ENCODE measurements at places on chromosomes 6 and 20.

DNA sequence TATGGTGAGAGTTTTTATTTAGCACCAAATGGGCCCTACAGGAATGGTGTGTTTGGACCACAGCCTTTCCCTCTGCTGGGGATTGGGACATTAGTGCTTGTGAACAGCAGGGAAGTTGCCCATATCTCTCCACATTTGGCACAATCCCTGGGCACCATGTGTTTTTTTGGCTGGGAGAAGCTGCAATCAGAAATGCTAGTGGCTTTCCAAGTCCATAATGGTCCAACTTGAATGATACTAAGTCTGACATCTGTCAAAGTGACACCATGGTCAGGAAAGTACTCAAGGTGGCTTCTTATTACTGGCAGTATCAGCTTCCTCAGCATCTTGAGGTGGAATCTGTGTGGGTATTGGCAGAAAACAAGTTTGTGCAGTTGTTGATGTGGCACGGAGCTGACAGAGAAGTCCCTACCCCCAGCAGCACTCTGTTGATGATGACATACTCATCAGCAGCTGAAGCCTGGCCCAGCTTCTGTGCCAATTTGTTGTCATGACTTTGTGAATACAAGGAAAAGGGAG lies 53.0 kb downstream of the SASH1 start:
- no peak for DNase-seq

DNA sequence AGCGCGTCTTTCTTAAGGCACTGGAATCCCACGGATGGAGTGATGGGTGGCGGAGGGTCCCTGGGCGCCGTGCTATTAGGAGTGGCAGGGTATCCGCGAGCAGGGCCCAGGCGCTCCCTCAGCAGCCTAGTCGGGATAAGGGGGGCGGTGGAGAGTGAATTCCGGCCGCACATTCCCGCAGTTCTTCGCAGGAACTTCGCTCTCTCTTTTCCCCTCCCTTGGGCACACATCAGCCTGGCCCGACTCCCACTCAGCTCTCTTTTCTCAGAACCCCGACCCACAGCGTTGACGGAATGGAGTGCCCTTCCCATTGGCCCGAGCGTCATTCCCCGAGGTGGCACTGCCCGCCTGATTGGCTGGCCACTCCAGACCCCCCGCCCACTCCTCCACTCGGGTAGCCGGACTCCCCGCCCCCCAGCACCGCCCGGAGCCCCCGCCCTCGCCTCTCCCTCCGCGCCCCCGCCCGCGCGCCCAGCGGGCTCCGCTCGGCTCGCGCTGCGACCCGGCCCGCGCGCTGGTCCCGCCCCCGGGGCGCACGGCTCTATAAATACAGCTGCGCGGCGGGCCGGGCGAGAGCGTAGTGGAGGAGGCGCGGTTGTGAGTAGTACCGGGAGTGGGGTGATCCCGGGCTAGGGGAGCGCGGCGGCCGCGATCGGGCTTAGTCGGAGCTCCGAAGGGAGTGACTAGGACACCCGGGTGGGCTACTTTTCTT lies at the start of gene ID4:
TSS of gene ID4 (plus strand) at position 572 of the 712 bp plus-strand sequence. CDS start 385 bp downstream, outside the sequence.
- peak; percentile 76 for DNase-seq

- DNase-seq, result no peak
These were observed 37.7 kb downstream of the MDFI start for GRCh38 chr6:41675992-41676391.

- no peak for DNase-seq
These were observed 456.5 kb downstream of the UTRN start for GRCh38 chr6:144741659-144742058.

- no peak for DNase-seq
These were observed 241.4 kb downstream of the IBTK start for GRCh38 chr6:82006027-82006738.

GRCh38 chr6:96735332-96735731 lies 101.9 kb downstream of the GPR63 start:
- no peak for DNase-seq

GRCh38 chr6:106611030-106611429 lies 18.3 kb downstream of the RTN4IP1 start:
- no peak for DNase-seq

GRCh38 chr6:28615955-28616747 lies 90.5 kb downstream of the GPX5 start:
- DNase-seq, result no peak

GRCh38 chr20:14378326-14378725 lies 40.9 kb upstream of the FLRT3 start:
- no peak for DNase-seq

- no peak for DNase-seq
These were observed 514 bp downstream of the ACOT13 start for GRCh38 chr6:24667378-24667803.

DNA sequence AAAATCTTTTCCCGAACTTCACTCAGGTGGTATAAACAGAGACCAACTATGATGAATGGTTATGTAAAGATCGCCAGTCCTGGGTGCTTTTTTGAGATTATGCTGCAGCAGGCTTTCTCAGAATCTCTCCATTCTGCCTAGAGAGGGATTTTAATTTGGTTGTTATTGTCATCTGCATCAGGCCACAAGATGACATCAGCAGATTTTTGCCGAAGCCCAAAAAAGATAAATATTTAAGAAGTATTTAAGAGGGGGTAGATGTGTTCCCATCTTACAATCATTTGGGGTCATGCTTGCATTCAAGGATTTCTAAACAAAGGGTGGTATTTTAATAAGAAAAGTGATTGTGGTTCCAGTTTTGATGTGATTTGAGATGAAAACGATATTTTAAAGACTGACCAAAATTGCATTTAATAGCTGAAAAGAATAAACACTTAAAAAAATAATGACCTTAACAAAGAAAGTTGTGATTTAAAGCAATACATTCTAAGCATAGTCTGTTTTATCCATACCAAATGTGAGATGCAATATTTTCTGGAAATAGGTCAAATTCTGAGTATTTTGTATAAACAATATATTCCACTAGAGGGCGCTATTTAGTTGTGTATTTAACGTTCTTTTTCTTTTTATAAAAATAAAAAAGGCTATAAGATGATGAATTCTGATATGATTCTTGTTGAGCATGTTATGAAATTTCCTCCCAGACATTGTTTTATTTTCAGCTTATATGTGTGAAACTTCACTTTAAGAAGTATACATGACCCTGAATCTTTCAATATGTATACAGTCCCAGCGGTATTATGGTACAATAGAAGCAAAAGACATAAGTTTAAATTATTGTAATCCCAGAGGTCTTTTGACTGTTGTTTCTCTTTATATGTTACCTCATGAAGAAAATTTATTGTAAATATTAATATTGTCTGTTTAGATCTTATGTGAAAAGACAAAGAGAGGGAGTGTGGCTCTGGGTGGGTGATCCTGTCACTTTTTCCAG lies 51.0 kb upstream of the ZFP64 start:
- no peak for DNase-seq
